Activated gamma-delta T cell treated with Interleukin-2 at 50 U/mL for 16 hours (primary cell): ENCODE measurements at places on chromosomes 1 and 21.

- DNase-seq = no peak
Observed at GRCh38 chr1:21851430-21852250, 39.6 kb downstream of the LDLRAD2 start.

GRCh38 chr1:207493212-207493611, 2.7 kb upstream of the CR1 start:
- no peak for DNase-seq

- peak; percentile 50 for DNase-seq
Observed at GRCh38 chr1:43453442-43454269, at the start of gene HYI. TSS of gene HYI (minus strand) at chr1:43453931. CDS start at chr1:43453793, 138 bp downstream.

DNA sequence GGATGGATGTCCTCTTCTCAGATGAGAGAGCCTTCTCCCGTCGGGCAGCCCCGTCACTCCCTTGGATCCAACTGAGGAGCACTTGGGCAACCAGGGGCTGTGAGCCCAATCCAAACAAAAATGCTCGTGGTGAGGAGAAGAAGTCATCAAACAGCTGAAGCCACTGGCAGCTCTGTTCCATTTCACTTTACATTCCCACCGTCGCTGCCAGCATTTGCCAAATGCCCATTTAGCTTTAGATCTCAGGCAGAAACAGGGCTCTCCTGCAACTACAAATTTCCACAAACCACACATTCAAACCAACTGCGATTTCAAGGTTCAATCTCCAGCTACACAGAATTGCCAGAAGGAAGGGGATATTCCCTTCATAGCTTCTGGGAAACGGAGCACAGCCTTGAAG, 634.6 kb downstream of the SMYD3 start:
- DNase-seq = no peak

DNA sequence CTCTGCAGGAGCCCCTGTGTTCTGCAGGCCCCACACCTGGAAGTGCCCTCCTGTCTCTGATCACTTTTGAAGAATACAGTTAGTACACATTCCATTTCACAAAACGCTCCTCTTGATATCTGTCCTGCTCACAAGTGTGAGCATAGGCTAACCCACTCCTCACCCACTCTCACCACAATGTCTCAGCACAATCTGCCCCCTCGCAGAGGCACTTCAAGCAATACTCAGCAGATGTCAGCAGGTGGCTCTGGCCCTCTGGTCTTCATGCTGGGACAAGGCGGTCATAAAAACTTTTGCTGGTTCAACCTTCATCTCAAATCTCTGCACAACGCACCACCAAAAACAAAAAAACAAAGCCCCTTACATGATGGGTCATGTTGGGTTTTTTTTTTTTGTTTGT, 671.2 kb downstream of the MATN1 start:
- no peak for DNase-seq

- no peak for DNase-seq
Observed at GRCh38 chr1:79777481-79778219, 771.1 kb upstream of the ADGRL4 start.

- peak; percentile 59 for DNase-seq
Observed at GRCh38 chr1:228101994-228102790, 933 bp downstream of the C1orf35 start.

GRCh38 chr1:213997038-213997771, 9.4 kb downstream of the PROX1 start:
- DNase-seq = no peak

- no peak for DNase-seq
Observed at GRCh38 chr21:44947930-44948331, 8.1 kb downstream of the SLX9 start.

DNA sequence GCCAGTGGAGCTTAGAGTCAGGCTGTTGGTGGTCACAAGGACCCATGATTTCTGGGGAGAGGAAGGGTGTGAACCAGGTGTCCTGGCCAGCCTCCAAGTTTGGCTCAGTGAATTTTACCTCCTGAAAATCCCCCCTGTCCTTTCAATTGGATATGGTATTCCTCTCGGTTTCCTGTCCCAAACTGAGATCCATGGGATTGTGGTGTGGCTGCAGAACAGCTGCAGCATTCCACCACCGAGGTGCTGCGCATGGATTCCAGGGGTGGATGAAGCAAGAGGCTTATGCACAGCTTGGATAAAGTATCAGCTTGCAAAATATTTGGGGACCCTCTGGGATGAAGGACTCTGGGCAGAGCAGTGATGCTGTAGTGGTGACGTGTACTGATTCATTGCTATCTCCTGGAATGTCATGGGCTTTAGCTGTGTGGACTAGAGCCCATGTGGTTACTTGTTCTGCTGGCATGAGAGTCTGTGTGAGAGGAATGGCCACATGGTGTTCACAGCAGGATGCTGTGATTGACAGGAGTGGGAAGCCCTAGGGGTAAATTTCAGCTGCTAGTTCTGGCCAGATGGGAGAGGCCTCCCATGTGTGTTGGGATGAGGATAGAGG, 148.7 kb upstream of the SPAG17 start:
- no peak for DNase-seq
